Stimulated activated naive CD4-positive, alpha-beta T cell treated with Interleukin-2 at 50 U/mL for 16 hours (primary cell): ENCODE measurements at places on chromosomes 4 and X.

GRCh38 chrX:9566150-9566621, 101.3 kb downstream of the TBL1X start:
- DNase-seq = no peak

GRCh38 chr4:83910693-83911092, 374.8 kb downstream of the GPAT3 start:
- no peak for DNase-seq

GRCh38 chr4:123825596-123826291, 429.1 kb downstream of the SPRY1 start:
- no peak for DNase-seq

GRCh38 chrX:114889481-114889880, 127.9 kb downstream of the IL13RA2 start:
- no peak for DNase-seq

- no peak for DNase-seq
Observed at GRCh38 chr4:57501720-57502119, 391.5 kb upstream of the IGFBP7 start.

- DNase-seq = no peak
Observed at GRCh38 chrX:128975745-128976144, 547.5 kb downstream of the SMARCA1 start.

DNA sequence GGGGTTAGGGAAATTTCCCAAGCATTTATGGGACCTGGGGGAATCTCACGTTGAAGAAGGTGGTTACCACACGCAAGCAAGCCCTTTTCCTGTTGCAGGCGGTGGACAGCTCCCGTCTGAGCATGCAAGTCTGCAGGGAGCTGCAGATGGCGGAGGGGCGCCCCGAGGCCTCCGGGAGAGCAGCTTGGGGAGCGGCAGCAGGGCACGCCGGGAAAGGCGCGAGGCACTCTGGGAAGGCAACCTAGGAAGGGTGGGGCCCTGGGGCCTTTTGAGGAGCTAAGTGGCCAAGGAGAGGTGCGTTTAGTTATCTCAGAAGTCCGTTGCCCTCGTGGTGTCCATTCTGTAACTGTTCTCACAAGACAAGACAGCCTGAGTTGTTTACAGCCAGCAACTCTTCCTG, 57.0 kb upstream of the SLC25A4 start:
- DNase-seq = no peak

DNA sequence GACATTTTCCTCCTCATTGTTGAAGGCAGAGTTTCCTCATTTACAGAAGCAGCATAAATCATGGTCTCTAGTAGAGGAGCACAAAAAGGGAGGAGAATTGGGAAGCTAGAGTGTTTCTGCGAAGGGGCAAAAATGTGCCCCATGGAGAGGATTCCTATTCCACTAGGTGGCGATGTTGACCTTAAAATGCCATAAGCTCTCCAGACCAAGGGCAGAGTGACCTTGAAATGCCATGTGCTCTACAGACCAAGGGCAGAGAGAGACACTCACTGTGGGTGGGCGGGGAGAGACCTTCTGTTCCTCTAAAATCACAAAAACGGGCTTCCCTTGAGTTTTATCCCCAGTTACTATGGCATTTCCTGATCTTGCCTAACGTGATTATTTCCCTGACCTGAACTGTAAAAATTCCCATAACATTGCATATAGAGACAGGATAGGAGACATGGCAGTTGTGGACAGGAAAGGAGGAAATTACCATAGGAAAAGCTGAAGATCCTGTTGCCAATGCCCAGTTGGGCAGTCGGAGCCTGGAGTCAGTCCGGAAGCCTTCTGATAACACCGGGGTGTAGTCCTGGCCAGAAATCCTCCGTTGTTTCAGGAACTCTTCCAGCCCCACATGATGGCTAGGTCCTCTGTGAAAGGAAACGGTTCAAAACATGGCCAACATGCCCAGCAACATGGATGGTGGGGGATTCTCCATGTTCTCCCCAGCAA, 567.7 kb downstream of the MAGEB5 start:
- no peak for DNase-seq

DNA sequence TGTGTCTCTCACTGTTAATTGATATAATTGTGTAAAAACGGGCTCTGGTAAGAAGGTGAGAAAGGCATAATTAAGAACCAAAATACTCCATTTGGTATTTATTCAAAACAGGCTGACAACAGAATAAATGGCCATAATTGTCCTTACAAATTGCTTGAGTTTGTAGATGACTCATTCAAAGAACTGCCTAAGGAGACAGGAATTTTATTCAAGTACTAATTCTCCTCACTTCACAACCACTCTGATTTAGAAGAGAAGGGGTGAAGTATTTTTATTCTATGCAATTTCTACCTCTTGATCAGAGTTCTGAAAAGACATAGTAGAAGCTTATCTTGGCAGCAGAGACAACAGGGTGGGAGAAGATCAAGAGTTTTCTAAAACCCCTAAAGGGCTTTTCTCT, 43.1 kb downstream of the ATP11C start:
- no peak for DNase-seq

GRCh38 chrX:262381-262909, 18.7 kb upstream of the PLCXD1 start:
- DNase-seq = no peak

DNA sequence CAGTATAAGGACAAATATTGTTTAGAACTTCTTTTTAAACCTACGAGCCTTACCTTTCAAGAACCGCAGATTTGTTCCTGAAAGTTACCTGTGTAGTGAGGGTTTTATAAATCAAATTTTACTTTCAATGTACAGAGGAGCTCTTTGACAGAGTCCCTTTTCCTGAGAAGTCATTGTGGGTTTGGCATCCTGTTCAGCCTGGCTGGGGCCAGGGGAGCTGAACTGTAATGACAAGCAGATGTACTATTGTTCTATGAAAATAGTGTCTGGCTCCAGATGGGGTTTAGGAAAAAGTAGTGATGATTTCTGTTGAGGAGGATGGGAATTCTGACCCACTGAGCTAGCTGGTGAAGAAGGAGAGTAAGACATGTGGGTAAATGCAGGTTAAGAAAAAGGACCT, 196.2 kb upstream of the PGRMC2 start:
- DNase-seq = no peak

- DNase-seq = no peak
Observed at GRCh38 chr4:108695062-108695461, 44.7 kb downstream of the OSTC start.

DNA sequence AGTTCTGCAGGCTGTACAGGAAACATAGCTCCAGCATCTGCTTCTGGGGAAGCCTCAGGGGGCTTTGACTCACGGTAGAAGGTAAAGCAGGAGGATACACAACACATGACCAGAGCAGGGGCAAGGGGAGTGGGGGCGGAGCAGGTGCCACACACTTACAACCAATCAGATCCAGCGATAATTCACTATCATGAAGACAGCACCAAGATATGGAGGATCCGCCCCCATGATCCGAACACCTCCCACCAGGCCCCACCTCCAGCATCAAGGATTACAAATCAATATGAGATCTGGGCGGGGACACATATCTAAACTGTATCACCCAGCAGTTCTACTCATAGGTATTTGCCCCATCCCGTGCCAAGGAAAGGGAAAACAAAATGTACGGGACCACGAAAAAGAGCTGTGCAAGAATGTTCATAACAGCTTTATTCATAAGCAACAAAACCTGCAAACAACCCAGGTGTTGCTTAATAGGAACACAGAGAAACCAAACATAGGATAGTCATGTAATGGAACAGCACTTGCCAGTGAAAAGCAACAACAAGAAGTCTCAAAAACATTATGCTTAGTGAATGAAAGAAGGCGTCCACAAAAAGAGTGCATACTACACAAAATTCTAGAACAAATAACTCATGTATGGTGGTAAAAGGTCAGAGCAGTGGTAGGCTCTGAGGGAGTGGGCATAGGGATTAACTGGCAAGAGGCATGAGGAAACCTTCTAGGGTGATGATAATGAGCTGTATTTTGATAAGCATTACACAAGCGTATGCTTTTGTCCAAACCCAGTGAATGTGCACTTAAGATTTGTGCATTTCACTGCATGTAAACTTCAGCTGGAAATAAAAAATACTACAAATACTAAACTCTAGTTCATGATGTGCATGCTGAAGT, 130.9 kb upstream of the FAM9B start:
- DNase-seq = no peak

GRCh38 chr4:41408859-41409593, 128.9 kb upstream of the LIMCH1 start:
- no peak for DNase-seq

GRCh38 chr4:80465238-80465637, 129.7 kb downstream of the CFAP299 start:
- no peak for DNase-seq

DNA sequence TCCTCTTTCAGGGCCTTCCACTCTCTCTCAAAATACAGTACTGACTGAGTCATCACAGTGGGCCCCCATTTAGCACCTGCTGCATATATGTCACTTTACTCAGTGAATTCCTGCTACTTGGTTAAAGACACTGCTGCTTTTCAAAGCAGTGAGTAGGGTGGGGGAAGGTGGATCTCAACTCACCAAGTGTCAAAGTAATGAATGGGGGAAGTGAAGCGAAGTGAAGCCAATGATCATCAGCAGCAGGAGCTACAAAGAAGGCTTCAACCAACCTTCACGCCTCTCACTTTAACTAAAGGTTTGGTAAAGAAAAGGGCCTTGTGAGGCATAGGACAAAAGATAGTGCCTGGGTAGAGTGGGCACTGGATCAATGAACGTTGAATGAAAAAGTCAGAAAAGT, 424.1 kb downstream of the SMARCA1 start:
- DNase-seq = no peak

GRCh38 chr4:118774989-118775388, 60.9 kb downstream of the SEC24D start:
- DNase-seq = no peak
